NCI-H1436 (cell line): ENCODE measurements at places on chromosomes 1 and 21.

DNA sequence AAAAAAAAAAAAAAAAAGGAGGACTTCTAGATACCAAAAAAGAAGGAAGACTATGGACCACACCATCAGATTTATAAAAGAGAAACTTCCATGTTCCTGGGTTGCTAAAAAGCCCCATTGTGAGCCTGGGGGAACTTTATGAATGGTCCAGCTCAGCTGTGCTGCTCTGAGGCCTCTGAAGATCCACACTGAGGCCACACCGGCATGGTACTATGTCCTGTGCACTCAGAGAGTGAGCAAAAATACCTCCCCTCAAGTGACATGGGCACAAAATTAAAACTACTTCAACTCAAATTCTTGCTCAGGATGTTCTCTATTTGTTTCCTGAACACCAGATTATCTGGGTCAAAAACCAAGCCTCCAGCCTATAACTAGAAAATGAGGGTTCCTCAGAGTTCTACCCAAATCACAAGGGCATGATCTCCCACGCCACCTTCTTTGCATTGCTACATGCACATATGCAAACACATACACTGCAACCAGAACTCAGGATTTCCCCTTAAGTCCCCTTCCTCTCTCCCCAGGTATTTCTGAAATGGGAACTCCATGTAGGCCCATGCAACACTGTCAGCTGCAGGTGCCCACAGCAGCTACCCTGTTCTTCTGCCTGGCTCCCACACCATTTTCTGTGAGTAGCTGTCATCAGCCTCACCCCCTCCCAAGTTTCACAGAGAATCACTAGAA is 94.4 kb downstream of the SH3GLB1 start:
- DNase-seq = no peak

DNA sequence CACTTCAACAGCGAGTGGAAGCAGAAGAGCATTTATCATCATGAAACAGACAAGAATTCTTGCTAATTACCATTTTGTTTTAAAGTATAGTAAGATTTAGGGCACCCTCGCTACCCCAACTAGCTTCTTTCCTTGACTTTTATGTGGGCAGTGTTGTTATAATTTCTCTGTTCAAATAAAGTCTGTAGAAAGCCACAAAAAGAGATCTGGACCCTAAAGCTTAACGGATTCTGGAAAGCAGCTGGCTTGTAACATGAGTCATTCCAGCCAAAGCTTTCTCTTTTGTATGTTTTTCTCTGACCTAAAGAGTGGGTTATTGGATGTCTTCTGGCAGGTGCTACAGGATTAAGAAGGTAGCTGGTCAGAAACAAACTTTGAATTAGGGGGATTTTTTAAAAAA is 37.4 kb downstream of the RUNX1 start:
- no peak for DNase-seq

DNA sequence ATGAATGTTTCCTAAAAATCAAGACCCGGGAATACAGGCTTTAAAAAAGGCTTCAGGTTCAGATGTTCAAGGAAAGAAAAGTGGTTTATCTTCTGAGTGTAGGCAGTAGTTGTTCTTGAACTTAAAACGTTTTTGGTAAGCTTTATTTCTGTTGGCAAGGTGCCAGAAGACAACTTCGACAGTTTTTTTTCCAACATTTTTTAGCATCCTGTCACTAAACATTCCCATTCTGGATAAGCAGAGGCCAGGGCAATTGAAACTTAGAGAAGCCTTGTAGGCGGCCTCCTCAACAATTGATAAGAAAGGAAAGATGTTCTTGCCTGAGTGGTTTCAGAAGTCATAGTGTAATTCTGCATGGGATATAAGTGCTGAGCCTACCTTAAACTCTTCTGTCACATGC is 66.7 kb downstream of the PATJ start:
- DNase-seq = no peak

DNA sequence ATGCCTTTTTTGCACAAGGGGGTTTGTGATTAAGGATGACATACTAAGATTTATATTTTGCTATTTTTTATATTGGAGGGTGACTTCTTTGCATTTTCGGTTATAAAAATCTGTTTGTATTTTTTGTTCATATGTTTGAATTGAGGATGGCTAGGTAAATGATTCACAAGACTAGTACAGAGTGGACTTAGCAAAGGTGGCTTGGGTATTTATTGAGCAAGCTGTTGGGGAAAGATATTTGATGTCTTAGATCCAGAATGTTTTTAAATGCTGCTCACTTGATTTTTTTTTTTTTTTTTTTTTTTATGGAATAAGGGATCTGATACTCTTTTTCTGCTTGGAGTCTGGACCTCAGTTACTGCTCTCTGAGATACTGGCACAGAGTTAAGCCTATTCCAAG is 100.6 kb downstream of the DNM3 start:
- no peak for DNase-seq

- no peak for DNase-seq
Measured at GRCh38 chr1:82947278-82947677, 1051.7 kb downstream of the TTLL7 start.

DNA sequence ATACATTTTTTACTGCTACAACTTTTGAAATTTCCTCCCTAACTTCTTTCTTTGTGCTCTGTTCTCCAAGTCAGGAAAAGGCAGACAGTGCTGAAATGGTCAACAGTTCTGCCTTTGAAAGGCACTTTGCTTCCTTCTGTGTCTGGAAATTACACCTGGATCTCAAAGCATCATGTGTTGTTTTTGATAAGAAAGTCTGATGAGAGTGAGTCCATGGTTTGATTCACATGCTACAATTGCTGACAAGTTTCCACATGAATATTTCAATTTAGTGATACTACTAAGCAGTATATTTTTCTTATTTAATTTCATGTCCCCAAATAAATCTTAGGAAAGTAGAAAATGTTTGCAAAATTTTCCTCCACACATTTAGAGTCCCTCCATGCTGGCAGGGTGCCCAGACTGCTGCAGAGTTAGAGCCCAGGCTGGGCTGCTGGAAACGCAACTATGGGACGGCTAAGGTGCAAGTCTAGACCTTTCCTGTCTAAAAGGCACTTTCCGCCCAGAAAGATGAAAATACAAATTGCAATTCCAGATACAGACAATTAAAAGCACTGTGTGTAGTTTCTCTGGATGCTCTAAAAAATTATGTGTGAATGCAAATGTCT is 96.6 kb upstream of the RUNX1 start:
- no peak for DNase-seq

GRCh38 chr1:160166166-160166868 is 14.9 kb downstream of the ATP1A4 start:
- DNase-seq = no peak

DNA sequence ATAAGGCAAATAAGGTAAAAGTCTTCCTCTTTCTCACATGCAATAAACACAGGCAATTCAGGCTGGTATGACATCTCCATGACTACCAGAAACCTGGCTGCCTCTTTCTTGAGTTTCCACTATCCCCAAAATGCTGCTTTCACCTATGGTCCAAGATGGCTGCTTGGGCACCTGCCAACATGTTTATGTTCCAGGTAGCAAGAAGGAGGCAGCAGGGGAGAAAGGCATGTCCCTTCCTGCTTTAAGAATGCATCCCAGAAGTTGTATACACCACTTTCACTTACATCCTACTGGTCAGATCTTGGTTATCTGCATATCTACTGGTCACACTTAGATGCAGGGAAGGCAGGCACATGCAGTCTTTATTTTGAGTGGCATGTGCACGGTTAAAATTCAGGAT is 19.4 kb upstream of the ACOT11 start:
- no peak for DNase-seq

DNA sequence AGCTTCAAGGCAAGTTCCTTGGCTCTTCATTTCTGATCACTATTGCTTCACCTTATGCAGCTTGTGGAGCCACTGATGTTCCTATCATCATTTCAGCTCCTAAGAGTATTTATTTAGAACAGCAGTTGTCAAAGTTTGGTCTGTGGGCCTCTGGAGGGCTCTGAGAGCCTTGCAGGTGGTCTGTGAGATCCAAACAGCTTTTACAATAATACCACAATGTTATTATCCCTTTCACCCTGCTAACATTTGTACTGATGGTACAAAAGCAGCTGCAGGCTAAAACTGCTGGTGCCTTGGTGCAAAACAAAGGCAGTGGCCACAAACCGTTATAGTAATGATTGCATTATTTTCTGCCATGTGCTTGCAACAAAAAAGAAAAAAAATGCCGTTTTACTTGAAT is 33.8 kb downstream of the PATJ start:
- DNase-seq = no peak

DNA sequence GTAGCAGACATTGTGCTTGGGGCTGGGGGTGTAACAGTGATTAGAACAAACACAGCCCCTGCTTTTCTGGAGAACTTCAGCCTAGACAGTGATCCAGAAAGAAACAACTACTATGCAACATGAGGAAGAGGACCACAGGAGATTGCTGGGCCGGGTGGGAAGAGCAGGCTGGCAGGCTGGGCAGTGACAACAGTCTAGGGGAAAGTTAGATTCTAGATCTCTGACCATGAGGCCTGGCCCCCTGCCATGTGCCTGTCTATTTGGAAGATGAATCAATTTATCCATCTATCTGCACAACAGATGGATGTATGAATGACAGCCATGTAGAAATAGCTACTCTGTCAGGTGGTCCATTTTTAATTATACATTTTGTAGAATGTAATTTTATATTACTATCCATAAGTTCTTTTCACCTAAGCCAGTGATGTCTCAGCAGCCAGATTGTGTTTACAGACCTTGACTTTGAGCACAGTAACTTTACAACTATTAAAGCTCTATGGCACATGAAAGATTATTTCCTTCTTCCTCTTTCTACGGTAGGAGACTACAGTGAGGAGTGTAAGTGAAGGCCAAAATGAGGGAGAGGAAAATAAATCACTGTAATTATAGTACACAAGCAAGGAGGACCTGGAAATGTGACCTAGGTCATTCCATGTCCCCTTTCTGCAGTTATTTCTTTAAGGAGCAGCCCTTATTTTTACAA is 15.5 kb downstream of the CLIC6 start:
- DNase-seq = no peak

- DNase-seq = no peak
Measured at GRCh38 chr1:222210776-222211175, 337.1 kb downstream of the HHIPL2 start.

- no peak for DNase-seq
Measured at GRCh38 chr1:206555473-206555935, 48.2 kb downstream of the RASSF5 start.

DNA sequence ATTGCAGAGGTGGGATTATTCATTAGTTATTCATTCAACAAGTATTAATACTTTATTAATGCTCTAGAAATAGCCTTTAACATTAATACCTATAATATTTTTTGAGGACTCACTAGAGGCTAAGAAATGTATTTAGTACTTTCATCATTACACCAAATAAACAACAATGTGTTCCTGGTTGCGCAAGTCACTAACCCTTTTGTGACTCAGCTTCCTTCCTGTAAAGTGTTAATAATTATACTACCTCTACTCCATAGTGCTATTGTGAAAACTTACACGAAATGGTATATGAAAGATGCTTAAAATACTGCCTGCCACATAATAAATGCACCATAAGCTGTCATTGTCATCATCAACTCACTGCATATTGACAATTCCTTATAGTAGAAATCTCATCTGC is 431.0 kb downstream of the DPYD start:
- DNase-seq = no peak

GRCh38 chr1:43766818-43767525 is 59.6 kb downstream of the ST3GAL3 start:
- no peak for DNase-seq

- peak; percentile 44 for DNase-seq
Measured at GRCh38 chr1:97630948-97631347, 289.9 kb downstream of the DPYD start.

DNA sequence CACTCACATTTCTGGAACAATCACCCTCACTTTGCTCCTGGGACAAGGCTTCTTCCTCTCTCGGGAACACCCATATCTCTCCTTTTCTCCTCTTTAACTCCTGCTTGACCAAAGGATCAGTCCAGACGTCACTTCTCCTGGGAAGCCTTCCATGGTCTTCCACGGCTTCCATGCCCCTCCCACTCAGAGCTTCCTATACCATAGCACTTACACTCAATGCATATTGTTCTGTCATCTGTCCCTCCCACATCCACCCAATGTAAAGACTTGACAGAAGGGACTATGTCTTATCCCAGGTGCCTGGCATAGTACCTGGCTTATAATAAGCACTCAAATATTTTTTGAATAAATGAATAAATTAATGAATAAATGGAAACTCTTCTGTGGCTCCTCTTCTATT is 28.2 kb downstream of the CD34 start:
- no peak for DNase-seq

GRCh38 chr1:53349968-53350852 is 22.3 kb upstream of the LRP8 start:
- no peak for DNase-seq

GRCh38 chr21:43743947-43744346 is 25.0 kb downstream of the PDXK start:
- no peak for DNase-seq

DNA sequence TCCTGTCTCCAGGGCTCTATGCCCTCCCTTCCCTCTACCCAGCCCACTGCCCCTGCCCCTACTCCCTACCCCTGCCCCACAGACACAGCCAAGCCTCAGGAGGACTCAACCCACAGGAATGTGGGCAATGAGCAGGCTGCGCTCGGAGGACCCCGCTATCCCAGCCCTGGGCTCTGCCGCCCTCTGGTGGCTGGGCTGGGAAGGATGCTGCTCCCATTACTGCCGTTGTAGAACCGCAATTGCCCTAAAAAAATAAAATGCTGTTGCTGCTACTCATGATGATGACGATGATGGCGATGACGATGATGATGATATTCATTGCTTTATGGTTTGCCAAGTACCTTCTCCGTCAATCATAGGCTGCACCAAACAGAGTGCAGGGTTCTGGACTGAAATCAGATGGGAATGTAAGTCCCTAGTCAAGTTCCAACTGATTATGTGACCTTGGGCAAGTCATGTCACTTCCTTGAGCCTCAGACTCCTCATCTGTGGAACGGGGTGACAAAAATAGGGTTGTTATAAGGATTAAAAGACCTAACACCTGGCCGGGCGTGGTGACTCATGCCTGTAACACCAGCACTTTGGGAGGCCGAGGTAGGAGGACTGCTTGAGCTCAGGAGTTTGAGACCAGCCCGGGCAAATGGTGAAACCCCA is 24.6 kb downstream of the ARHGEF19 start:
- peak; percentile 59 for DNase-seq

- DNase-seq = no peak
Measured at GRCh38 chr21:34795175-34795547, 126.4 kb downstream of the CLIC6 start.

DNA sequence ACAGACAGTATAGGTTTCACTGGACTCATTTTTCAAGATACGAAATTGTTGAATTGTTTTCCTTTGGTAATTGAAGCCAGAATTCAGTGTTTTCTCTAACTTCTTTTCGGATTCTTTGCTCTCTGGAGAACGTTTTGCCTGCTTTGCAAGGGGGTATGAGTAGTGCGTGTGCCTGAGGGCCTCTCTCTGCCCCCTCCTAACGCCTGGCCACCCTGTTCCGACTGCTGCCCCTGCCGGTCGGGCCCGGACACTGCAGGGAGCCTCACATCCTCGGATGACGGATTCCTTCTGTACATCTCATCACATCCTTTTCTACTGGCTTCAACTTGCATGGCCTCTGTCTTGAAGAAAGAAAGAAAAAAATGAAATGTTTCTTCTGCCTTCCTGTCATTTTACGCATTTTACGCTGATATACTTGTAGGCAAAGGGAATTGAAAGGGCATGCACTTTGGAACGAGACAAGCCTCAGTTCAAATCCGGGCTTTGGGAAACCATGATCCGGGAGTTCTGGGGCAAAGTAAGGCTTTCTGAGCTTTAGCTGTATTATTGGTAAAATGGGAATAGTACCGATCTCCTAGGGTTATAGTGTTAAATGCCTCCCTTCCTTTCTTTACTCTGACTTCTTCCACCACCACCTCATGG is 65.1 kb downstream of the DISC1 start:
- no peak for DNase-seq
